ENCODE measurements at places on chromosomes 2 and 18. TPM values are rescaled to one million over a fixed set of nuclear protein-coding genes. Genes with fewer than 3 reads are reported as not detected.

SLC9A4 gene
- 0.15 TPM for total RNA-seq

SERPINB12 gene
- not detected for total RNA-seq

SERPINE2 gene
- 7.9 TPM for total RNA-seq

UPP2 gene
- not detected for total RNA-seq

Measured in activated CD4-positive, alpha-beta memory T cell treated with anti-CD3 and anti-CD28 coated beads, Interleukin-2, amount 10 ng/mL, durations not matched to agents 7 days and 5 days (primary cell).